ENCODE measurements at places on chromosomes 3 and 15.

GRCh38 chr3:127787071-127787490 is 35.2 kb downstream of the MGLL start:
- DNase-seq, result no peak

GRCh38 chr3:118512301-118512700 is 522.3 kb downstream of the IGSF11 start:
- no peak for DNase-seq

DNA sequence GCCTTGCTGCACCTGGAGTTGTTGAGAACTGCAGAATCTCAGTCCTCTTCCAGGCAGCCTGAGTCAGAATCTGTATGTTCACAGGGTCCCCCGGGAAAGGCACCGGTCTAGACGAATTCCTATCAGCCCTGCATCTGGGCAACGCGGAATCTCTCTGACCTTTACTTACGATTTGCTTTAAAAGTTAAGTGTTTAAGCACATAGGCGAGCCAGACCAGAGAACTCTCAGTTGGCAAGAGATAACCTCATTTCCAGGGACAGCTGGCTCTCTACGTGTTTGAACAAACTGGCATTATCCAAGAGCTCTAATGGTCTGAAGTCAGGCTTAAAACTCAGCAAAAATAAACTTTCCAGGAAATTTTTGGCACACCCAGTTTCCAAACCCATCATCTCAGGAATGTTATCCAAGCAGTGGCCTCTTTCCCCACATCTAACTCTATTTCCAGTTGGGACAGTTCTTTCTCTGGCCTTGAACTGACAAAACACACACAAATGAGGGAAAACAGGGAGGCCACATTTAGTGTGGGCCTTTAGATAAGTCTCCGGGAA is 53.4 kb downstream of the HES1 start:
- DNase-seq, result no peak

GRCh38 chr3:194472290-194472920 is 14.4 kb downstream of the ATP13A3 start:
- DNase-seq, result peak; percentile 78

- DNase-seq, result no peak
These were observed 68.6 kb downstream of the SLC6A6 start for GRCh38 chr3:14471016-14471415.

DNA sequence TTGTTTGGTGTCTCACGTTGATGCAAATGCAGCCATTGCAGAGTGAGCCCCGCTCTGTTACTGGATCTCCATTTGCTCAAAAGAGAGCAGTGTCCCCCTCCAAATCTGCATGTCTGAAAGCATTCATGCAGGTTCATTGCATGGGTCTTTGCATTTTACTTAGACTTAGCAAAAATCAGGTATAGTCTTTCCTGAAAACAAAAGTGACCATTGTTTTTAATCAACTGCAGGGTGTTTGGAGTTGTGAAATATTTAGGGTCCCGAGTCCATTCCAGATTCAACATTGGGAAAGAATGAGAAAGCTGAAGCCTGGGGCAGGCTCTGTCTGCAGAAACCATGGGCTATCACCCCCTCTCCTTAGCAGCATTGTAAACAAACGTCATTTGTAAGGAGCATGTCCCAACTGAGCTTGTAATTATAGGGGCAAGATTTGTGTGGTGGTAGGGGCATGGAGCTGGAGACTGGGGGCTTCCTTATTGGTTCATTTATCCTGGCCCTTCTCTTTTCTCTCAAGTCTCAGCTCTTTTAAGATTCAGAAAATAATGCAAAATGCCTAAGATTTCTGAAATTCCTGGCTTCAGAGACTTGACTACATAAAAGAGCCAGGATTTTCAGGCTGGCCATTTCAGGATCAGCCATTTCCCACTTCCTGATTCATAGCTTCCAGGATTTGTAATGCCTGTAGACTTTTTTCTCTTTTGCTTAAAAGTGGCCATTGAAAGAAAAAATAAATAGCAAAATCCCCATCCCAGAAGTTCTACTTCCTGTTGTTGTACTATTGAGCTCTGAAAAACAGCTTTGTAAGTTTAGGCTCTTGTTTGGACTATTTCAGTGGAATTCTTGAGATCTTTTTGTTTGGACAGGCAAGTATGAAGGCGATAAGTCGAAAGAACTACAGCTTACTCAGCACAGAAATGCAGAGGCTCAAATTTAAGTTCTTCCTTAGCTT is 23.0 kb downstream of the IGF1R start:
- DNase-seq, result no peak

- no peak for DNase-seq
These were observed 13.9 kb upstream of the ANPEP start for GRCh38 chr15:89828281-89829145.

GRCh38 chr3:146334151-146334550 is 83.2 kb upstream of the PLSCR4 start:
- DNase-seq, result no peak

DNA sequence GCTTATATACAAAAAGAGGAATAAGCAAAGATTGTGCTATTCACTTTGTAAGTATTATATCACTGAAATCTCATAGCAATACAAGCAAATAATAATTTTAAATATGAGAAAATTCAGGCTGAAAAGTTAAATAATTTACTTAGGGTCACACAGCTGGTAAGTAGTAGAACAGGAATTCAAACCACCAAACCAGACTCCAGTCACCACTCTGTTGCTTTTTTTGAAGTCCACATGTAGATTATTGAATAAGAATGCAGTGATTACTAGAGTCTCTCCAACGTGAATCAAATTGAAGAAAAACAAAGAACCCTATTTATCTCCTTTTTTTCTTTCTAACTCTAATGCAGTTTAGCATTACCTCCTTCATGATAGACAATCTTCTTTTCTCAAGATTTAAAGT is 15.9 kb downstream of the SPICE1 start:
- DNase-seq, result no peak

DNA sequence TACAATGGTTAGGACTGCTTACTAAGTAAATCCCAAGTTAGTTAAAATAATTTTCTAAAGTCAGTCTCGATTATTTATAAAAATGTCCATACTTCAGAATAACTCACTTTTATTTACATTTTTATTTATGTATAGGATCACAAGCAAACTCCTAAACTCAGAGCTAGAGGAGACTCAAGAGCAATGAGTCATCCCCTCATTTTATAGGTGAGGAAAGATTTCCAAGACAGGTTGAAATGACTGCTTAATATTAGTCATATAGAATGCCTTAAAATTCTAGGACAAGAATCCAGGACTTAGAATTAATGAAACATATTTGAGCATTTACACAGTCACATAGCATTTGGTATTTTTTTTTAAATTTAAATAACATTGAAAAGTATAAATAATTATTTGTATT is 983.8 kb downstream of the SI start:
- DNase-seq, result no peak

GRCh38 chr3:13174011-13174802 is 101.0 kb upstream of the IQSEC1 start:
- DNase-seq, result no peak

GRCh38 chr3:158570999-158571702 is at the start of gene MLF1:
MLF1 (plus strand) TSS chr3:158571194; CDS start chr3:158571301, 107 bp downstream.
- DNase-seq, result peak; percentile 98

DNA sequence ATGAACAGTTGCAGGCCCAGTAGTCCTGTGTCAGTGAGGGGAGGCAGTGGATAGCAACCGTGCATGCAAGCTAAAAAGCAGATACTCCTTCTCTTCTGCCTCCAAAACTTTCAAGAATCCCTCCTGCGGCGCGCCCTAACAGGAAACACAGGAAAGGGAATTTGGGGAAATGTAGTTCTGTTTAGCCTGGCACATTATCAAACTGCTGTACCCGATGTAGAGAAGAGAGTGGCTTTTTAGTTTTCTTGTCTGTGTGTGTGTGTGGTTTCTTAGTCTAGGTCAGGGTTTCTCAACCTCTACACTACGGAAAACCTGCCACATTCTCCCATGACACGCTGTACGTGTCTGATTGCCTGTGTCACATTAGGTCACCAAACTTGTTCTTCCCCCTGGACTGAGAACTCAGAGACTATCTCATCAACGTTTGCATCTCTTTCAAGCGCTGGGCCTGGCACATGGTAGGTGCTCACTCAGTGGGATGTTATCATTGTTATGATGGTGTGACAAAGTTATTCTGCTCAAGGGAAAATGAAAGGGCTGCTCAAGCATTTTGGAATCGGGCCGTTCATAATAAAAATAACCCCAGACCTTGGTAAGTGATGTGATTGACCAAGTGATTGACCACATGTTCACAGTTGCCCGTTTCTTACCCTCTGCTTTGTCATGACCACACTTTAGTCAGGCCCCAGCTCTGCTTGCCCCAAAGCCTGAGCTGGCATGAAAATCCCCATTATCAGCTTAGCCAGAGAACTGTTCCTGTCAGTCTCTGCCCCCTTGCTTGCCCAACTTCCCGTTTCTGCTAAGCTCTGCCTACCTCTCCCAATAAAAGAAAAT is 33.2 kb downstream of the TM4SF4 start:
- no peak for DNase-seq

- DNase-seq, result peak; percentile 76
These were observed 59.9 kb downstream of the ARHGEF26 start for GRCh38 chr3:154180836-154181691.

GRCh38 chr3:171829841-171830517 is 13.2 kb upstream of the TMEM212 start:
- DNase-seq, result peak; percentile 33

- DNase-seq, result no peak
These were observed 144.1 kb downstream of the FILIP1L start for GRCh38 chr3:99970198-99970597.

GRCh38 chr3:155210736-155211135 is 82.7 kb downstream of the STRIT1 start:
- DNase-seq, result no peak

- DNase-seq, result no peak
These were observed 213.7 kb upstream of the HES1 start for GRCh38 chr3:193922034-193922774.

DNA sequence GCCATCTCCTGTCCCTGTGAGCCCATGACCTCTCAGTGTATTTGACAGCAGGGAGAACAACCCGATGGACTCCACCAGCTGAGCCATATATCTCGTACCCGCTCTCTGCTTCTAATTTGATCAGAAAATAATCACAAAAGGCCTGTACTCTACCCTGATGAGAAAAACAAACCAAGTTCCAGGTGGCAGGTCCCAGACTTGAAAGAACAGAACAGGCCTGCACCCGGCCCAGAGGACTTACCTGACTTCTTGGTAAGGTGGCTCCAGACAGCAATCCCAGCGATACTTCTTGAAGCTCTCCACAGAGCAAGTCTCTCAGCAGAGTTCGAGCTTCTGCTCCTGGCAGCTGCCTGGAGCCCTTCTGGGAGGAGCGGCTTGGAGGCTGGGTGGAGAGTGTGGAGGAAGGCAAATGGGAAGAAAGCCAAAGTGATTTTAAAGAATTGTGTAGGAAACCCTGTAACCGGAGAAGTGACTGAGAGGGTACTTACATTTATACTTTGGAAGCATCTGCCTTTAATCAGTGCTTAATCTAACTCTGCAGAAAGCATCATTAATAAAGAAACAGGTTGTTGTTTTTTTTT is 91.6 kb downstream of the SCN11A start:
- DNase-seq, result peak; percentile 47

DNA sequence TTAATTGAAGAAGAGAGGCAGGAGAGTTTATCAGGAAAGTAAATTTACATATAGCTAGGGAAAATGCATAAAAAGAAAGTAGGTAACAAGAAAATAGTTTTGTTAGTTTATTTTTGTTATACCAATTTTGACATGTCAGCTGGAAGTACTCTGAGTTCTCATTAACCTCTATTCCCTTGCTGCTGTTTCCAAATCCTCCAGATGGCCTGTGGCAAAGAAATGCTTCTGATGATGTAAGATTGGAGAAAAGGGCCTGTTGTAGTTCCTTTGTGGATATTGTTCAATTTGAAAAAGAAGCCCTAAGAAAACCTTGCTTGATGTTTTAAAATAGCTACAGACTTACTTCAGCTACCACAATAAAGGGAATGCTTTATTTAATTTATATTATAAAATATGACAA is 192.9 kb upstream of the SLITRK3 start:
- no peak for DNase-seq

GRCh38 chr3:135915206-135915605 is 50.3 kb upstream of the PPP2R3A start:
- no peak for DNase-seq

GRCh38 chr15:89679212-89679611 is at the start of gene PLIN1:
PLIN1 (minus strand) TSS chr15:89679367; CDS start chr15:89677489, 1,878 bp downstream.
- no peak for DNase-seq

DNA sequence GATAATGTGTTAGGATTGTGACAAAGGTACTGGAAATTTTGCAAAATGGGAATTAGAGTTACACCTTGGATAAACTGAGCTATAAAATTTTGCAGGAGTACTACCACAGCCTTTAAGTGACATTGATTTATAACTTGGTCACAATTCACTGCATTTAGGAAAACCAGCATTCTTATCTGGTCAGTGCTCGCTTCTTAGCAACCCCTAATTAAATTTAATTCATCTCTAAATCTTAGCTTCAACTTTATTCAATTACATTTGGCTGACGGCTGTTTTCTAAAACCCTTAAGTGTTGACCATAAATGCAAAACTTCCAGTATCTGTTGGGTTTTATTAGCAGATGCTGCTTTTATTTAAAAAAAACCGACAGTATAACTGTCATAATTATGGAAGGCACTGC is 31.3 kb downstream of the TFRC start:
- no peak for DNase-seq

GRCh38 chr3:171397089-171397488 is 63.1 kb downstream of the TNIK start:
- DNase-seq, result no peak

DNA sequence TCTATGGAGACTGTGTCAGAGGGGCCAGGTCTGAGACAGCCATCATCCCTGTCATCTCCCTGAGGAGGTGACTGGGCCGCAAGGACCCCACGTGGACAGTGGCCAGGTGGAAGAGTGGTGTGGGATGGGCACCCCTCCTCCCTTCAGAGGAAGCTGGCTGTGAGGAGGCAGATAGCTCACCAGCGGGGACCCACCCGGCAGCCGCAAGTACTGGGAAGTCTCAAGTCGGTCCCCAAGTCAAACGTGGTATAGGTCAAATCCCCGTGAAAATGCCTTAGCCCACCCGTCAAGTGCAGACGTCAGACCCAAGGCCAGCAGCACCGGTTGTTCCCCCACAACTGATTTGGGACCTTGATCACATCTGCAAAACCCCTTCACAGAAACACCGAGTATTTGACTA is 12.3 kb upstream of the KLF13 start:
- no peak for DNase-seq

Data from NCI-H1105 treated with DMSO at 0.1 percent for 48 hours (cell line).